ENCODE measurements at places on chromosomes 6 and 20.

DNA sequence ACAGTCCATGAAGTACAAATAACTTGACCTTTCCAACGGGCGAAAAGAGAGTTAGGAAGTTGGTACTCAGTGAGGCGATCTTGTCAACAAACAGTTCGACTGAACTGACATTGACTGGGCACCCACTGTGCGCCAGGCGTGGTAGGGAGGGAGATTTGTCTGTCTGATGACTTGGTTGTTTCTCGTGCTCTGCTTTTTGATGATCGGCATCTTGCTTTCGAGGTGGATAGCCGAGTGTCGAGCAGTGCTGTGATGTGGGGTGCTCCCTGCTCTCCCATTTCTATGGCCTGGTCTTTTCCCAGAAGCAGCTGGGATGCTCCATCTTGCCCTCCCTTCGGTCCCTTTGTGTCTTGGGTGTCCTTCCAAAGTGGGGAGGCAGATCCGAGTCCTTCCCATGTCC is 30.4 kb downstream of the RPP40 start:
- no peak for DNase-seq

- DNase-seq: no peak
Measured at GRCh38 chr20:54095824-54096223, 25.4 kb upstream of the BCAS1 start.

DNA sequence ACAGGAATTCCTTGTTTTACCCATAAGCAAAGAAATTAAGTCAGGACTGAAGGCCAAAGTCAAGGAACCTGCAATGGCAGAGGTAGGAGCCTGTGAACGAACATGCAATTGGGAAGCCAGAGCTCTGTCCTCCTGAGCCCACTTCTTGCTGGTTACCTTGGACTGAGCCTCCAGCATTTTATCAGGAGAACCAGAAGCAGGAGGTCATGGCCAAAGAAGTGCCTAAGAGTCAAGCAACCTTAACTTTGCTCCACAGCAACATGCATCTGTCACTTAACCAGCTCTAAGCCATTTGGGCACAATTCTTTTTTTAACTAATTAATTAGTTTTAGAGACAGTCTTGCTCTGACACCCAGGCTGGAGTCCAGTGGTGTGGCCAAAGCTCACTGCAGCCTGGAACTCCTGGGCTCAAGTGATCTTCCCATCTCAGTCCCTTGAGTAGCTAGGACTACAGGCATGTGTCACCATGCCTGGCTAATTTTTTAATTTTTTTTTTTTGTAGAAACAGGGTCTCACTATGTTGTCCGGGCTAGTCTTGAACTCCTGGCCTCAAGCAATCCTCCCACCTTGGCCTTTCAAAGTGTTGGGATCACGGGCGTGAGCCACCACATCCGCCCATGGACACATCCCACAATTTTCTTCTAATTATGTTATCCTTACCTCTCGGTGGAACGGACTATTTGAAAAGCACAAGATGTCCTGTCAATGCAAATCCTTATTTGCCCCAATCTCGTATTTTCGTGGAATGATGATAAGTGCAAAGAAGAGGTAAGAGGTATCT is 334.2 kb downstream of the CD83 start:
- no peak for DNase-seq

- no peak for DNase-seq
Measured at GRCh38 chr6:116200619-116201249, 53.1 kb downstream of the TSPYL4 start.

DNA sequence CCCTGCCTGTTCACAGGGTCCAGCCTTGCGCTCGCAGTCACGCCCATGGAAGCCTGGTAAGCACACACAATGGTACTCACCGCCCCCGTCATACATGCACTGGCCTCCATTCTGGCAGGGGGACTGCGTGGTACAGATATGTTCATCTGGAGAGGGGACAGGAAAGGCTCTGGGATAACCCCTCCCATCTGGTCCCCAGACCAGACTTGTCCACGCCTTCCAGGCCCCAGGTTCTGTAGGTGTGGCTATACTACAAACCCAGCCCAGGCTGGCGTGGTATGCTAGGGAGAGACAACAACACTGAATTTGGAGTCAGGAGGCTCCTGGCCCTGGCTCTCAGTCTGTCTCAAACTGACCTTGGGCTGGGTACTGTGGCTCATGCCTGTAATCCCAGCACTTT is 3.4 kb downstream of the DLK2 start:
- DNase-seq: no peak

- no peak for DNase-seq
Measured at GRCh38 chr6:107864226-107865127, 40.4 kb upstream of the SCML4 start.

GRCh38 chr6:151430886-151431285 is 21.0 kb downstream of the RMND1 start:
- DNase-seq: no peak

DNA sequence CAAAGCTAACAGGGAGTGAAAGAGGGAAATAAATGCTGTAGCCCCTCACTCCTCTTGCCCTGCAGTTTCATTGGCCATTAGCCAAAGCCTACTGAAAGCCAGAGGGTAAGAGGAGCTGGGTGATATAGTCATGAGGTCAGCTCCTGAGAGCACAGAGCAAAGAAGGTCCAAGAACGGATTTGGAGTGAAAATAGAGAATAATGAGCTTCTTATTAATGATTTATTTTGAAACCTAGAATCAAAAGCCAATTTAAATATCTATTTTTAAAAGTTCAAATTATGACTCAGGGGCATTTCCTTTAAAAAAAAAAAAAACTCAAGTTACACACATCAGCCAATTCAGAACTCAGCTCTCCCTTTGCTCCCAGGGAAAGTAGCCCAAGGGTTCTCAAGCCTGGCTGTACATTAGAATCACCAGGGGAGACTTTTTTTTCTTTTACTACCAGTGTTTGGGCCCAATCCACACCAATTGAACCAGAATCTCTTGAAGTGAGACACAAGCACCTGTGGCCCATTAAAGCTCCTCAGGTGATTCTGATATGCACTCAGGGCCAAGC is 79.1 kb downstream of the SNAP25 start:
- no peak for DNase-seq

DNA sequence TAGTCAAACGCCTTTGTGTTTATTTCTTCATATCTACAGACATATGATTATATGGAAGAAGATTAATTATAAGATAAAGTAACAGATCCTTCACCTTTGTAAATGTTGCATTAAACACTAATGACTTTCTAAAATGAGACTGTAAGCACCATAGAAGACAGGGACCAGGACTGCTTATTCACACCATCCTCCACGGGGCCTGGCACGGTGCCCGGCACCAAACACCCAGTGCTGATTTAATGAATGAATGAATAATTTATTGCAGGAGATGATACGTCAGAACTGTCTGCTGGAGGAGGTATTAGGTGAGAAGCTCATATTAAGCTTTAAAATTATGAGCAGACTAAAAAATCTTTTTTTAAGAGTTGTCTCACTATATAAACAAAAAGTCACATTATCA is 88.3 kb downstream of the SLX4IP start:
- no peak for DNase-seq

DNA sequence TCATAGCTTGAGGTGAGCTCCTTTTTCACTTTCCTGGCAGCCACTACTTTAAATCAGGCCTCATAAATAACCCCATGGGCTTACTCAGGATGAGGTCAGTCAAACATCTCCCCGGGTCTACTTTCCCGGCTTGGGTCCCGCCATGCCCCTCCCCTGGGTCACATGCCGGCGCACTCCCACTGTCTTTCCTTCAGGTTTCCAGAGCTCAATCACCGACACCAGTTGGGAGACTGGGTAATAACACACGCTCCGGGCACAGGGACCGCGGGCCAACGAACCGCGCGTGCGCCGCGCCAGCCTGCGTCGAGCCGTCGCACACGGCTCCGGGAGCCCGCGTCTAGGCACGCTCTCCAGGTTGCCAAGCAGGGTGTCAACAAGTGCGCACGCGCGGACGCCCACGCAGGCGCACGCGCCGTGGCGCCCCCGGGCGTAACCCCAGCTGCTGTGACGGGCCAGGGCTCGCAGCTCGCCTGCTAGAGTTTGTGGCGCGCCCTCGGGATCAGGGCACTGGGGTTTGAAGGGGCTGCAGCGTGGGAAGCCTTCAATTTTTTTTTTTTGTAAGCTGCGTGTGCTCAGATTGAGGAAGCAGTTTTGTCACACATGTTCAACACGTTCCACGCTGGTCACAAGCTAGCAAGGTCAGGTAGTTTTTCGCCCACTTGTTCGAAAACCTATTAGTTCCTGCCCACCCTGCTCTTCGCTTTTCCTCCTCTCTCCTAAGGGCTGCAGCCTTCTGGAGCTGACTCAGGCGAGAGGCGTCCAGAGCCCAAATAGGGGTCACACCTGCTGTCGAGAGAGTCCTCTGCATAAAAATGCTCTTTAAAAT is 31.8 kb downstream of the TFAP2B start:
- no peak for DNase-seq

- DNase-seq: no peak
Measured at GRCh38 chr6:106666282-106667021, 37.1 kb downstream of the QRSL1 start.

DNA sequence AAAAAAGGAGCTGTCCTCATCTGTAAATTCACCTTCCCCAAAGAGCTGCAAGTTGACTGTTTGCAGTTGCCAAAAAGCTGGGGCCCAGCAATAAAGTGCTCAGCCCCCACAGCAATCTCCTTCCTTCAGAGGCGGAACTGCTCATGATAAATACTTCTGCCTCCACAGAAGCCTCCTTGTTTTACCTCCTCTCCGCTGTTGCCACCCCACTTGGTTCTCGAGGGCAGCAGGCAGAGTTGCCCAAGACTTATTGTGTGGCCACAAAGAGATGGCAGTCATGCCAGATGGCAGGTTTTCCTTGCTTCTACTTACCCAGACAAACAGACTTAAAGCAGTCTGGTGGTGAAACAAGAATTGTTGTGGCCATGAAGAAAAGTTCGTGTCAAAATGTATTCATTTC is 66.3 kb downstream of the SLX4IP start:
- peak; percentile 43 for DNase-seq

DNA sequence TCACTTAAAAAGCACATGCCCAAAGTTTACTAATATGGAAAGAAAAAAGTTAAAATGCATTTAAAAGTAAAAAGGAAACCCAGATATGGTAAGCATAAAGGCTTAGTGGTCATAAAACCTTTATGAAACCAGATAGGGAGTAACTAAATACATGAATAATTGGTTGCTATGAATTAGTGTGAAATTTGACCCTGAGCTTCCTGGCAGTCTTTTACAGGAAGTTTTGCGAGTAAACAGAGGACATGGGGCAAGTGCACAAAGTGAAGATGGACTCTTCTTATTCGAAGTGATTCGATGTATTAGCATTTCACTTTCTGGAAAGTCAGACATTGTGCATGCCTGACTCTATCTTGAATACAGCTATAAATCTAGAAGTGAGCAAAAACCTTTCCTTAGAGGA is 90.9 kb upstream of the MLIP start:
- DNase-seq: peak; percentile 40

DNA sequence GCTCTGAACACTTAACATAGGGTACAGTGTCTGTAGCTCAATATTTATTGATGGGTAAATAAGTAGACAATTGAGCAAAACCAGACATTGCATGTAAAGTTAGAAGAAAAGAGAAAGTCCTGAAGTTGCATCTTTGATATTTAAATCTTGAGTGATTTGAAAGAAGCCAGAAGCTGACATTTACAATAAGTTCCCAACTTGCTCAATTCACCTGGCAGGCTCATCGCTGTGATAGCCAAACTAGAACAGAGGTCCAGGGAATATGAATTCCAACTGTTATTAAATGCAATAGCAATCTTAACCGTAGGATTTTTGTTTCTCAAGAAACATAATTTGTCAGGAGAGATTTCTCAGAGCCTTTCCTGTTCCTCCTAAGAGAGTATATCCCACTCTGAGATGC is 65.9 kb upstream of the EDN1 start:
- no peak for DNase-seq

DNA sequence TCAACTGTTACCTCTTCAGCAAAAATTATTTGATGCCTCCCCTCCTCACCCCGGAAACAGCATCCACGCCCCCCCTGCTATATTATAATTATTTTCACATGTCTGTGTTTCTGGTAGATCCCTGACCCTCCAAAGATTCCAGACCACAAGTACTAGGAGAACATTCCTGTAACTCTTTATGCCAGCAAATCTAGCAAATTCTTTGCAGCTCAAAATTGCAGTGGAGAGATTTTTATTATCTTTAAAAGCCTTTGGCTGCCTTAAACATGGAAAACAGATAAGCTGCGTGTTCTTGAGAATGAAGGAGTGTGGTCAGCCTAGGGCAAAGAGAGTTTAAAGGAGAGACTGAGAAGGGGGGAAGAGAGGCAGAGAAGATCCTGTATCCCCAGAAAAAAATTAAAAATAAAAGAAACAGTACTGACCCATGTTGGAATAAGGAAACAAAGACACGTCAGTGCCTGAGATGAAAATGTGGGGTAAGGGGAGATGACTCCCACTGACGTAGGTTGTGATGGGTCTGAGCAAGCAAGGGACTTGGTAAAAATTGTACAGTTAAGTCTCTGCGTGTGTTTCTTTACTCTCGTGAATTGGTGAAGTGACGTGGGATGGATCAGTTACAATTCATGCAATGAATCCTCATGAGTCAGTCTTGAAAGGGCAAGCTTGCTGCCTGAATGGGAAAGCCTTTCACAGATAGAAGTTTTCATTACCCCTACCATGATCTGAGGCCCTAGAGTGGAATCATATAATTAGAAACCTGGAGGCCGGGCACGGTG is 8.3 kb downstream of the ID4 start:
- no peak for DNase-seq

DNA sequence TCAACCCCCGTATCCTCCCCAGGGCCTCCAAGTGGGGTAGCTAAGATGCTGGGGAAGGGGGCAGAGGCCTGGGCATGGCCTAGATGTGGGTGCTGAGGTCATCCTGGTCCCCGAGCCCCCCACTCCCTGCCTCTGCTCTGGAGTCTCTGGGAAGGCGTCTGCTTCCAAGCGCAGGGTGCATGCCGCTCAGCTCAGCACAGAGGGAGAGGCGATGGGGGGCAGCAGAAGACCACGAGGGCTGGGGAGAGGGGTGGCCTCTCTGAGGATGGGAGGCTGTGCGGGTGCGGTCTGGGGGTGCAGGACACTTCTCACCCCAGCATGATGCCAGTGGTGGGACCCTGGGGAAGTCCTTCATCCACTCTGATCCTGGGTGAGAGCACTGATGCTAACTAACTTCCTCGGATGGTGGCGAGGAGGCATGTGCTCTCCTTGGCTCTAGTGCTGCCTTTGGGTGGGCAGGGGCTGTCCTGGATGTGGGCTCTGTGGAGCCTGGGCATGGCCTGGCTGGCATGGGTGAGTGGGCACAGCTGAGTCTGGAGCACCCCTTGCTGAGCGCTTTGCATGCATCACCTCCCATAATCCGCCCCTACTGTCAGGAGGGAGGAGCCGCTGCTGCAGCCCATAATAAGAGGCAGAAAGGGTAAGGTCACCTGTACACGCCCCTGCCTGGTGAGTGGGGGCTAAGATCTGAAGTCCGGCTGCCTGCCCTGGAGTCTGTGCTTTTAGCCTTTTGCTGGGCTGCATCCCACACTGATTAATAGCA is 34.7 kb downstream of the EFCAB8 start:
- DNase-seq: no peak

- peak; percentile 84 for DNase-seq
Measured at GRCh38 chr6:149834513-149835481, 29.4 kb downstream of the LRP11 start.

GRCh38 chr6:27370391-27370790 is 18.2 kb upstream of the ZNF391 start:
- peak; percentile 30 for DNase-seq
